ENCODE measurements at places on chromosomes 2 and 18.

- no peak for DNase-seq
Measured at GRCh38 chr2:203732953-203733510, 26.6 kb downstream of the CD28 start.

DNA sequence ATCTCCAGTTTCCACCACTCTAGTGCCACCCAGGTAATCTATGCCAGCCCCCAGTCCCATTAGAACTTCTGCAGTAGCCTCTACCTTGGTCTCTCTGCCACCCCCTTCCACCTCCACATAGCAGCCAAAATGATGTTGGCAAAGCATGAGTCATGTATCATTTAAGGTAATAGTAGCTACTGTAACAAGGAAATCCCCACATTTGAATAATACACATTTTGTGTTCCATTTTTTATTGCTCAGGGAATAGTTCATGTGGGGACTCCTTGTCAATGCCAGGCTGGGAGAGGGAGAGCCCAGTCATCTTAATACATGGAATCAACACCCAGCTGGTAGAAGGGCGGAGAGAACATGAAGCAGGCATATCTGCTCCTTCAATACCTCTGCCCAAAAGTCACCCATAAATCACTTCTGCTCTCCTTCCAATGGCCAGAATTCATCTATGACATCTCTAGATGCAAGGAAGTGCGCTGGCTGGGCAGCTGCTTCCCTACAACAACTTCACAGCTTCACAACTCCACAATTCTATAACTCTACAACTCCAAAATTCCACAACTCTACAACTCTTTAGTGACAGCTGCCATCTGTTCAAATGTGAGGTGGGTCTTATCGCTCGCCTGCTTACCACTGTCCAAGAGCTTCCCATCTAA is 70.6 kb upstream of the GLS start:
- DNase-seq, result no peak

- no peak for DNase-seq
Measured at GRCh38 chr18:22108674-22109073, 60.7 kb upstream of the GATA6 start.

GRCh38 chr18:49697757-49698524 is 115.4 kb downstream of the ACAA2 start:
- DNase-seq, result no peak

- DNase-seq, result no peak
Measured at GRCh38 chr2:215356948-215357461, 45.1 kb downstream of the ATIC start.

DNA sequence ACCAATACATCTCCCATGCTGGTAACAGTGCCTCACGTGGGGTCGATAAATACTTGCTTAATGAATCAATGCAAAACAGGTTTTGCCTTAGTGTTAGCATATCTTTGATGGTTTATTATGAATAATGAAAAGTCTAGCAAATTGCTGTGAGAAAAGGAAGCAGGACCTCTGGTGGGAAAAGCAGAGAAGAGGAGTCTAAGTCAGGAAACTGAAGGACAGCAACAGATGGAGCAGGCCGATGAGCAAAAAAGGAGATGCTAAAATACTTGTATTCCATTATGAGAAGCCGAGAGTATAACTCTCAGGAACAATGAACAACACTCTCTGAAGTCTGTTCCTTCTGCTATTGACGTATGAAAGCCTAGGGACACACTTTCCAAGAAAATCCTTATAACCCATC is 555.2 kb upstream of the KLHL29 start:
- DNase-seq, result no peak

- no peak for DNase-seq
Measured at GRCh38 chr18:35581546-35581897, at the start of gene GALNT1. Gene GALNT1 (plus strand): TSS chr18:35581740. CDS start chr18:35654663, 72,923 bp downstream.

- DNase-seq, result no peak
Measured at GRCh38 chr2:205133544-205133943, 548.8 kb upstream of the NRP2 start.

GRCh38 chr2:60520917-60521539 is 32.4 kb downstream of the BCL11A start:
- DNase-seq, result no peak

DNA sequence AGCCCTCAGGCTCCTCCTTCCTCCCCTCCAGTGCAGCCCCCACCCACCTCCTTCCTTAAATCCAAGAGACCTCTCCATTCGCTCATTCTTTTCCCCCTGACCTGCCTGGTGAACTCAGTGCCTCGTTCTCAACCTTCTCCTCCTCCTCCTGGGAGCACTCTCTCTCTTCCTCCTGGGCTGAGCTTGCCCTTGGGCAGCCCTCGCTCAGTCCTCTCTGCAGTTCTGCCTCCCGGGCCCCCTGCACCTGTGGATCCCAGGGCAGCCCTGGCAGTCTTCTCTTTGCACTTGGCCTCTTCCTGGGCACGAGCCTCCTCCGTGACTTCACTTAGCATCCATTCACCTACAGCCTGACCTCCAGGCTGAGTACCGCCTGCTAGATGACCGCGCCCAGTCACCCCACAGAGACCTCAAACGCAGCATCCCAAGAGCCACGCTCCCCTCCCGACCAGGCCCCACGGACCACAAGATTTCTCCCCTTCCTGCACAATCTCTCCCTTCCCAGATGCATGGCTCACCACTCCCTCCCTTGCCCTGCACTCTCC is 58.9 kb upstream of the ID2 start:
- no peak for DNase-seq

DNA sequence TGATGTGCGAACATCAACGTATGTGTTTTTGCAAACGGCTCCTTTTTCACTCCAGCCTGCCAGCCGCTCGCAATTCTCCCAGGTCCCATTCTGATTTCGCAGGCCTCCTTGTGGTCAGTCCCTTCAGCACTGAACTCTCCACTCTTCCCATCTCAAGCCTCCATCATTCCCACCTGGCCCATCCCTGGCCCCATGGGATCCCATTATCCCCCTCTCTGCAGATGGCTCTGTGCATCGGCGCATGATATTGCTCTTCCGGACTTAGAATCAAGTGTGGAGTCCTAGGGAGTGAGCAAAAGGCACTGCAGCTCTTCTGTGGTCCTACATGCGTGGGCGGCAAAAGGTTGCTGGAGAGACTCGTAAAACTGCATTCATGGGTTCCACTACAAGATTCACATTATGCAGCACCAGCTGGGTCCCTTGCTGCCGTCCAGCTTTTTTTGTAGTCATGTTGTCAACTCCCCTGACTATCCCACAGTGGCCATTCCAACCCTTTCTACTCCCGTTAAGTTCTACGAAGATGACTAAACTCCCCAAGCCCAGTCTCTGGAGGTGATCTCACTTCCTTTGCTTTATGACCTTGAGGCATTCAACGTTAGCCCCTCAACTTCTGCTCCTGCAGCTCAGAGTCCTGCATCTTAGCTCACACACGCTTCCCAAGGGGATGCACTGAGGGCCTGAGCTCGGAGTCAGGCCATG is 125.3 kb upstream of the NRP2 start:
- DNase-seq, result no peak
